ENCODE measurements at places on chromosomes 5 and 9. TPM values are rescaled to one million over a fixed set of nuclear protein-coding genes. Genes with fewer than 3 reads are reported as not detected.
A peak's percentile ranks its signal among the peaks of the same experiment; 100 is the strongest.

Gene PNPLA7
- 17.3 TPM for total RNA-seq

Gene PCDHGA8
- 7.2 TPM for total RNA-seq

Gene CD72
- 5.1 TPM for total RNA-seq

Gene ADAMTSL1
- total RNA-seq = 7.5 TPM

Gene SLC36A2
- total RNA-seq = not detected

Gene PTPN3
- total RNA-seq = 4.2 TPM

Gene SUSD3
- total RNA-seq = 1.3 TPM

Gene TRPM6
- 1.3 TPM for total RNA-seq

DNA sequence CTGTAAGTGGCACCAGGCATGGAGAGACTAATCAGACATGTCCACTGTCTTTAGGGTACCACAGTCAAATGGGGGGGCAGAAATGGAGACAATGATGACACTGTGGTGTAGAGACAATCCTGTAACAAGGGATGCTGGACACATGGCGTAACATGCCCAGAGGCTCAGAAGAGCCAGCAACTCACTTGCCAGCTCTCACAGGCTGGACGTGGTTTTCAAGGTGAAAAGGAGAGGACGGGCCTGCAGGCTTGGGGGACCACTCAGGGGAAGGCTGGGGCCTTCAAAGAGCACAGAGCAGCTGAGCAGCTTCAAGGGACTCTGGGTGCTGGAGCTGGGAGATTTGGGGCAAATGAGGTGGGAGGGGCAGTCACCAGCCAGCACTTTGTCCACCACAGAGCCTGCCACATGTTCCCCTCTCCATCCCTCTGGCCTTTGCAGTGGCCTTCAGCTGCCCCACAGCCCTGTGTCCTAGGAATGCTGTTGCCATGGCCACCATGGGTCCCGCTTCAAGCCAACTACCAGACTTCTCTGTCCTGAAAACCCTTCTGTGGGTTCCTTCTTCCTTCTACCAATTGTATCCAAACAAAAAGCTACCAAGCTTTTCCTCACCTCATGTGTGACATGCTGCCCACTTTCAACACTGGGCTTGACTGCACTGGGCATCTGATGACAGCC, 140.4 kb downstream of the GABBR2 start:
- no peak for DNase-seq
- no peaks in the 10 kb centered on the region for H3K36me3 ChIP-seq
- H3K27ac ChIP-seq = no peak overlapping the region
- H3K4me3 ChIP-seq = no peak overlapping the region
- no peaks in the 10 kb centered on the region for H3K27me3 ChIP-seq

DNA sequence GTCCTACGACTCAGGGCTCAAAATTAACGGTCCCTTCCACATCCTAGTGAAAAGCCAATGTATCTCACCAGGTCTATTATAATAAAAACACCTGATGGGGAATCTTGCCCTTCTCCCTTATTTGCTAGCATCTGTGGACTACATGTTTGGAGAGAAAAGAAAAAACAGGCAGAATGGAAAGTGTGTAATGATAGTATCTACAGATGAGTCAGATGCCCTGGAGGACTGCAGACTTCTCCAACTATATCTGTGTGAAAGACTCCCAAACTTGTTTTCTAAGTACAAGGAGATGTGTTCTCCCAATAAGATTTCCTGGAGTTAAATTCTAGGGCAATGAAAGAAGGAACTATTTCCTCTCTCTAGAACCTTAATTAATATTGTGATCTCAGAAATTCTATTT, 66.0 kb downstream of the FOXB2 start:
- H3K27me3 ChIP-seq = no peaks in the 10 kb centered on the region
- H3K4me1 ChIP-seq = no peaks in the 10 kb centered on the region
- H3K36me3 ChIP-seq = no peaks in the 10 kb centered on the region

- no peaks in the 10 kb centered on the region for H3K4me1 ChIP-seq
- H3K36me3 ChIP-seq = no peaks in the 10 kb centered on the region
- H3K27me3 ChIP-seq = no peaks in the 10 kb centered on the region
Measured at GRCh38 chr5:68141494-68141893, 74.1 kb upstream of the PIK3R1 start.

DNA sequence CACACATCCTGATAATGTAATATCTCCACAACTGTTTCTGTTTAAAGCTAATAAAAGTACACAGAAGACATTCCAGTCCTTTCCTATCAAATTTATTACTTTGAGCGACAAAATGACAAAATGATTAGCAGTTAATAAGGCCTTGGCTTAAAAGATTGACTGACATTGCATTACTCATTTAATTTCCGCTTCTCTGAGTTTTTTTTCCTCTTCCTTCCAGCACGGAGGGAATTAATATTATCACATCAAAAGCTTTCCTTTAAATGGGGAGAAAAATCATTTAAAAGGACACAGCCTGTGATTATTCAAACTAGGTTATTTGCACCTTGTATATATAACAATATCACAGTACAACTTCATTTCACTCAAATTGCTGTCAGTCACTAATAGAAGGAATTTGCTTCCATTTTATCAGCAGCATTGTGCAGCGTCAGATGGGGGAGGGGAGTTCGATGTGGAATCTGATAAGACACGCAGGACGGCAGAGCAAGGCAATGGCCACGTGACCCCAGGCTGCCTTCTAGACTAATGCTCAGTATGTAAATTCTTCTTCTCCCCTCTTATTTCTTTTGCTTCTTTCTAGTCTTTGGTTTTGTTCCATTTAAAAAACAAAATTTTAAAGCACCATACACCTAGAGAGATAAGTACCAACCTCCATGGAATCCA, 400.5 kb downstream of the IRX1 start:
- no peaks in the 10 kb centered on the region for H3K36me3 ChIP-seq
- no peaks in the 10 kb centered on the region for H3K27me3 ChIP-seq
- H3K27ac ChIP-seq = no peak overlapping the region
- H3K4me3 ChIP-seq = no peak overlapping the region

DNA sequence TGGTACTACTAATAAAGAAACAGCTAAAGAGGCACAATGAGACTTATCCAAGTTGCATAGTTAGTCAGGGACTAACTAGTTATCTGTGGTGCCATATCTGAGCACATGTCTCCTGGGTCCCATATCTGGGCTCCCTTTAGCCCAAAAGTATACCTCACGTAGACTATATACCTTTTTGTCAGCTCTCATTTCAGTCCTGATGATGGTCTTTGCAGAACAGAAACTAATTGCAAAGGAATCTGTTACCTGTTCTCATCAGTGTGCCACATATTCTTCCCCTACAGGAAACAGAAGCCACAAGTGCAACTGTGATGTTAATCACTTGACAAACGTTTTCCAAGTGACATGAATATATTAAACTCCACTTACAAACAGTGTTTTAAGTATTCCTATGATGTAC, 395.2 kb downstream of the KIAA0825 start:
- H3K4me3 ChIP-seq = no peak overlapping the region
- DNase-seq = no peak
- no peak overlapping the region for H3K27ac ChIP-seq
- H3K4me1 ChIP-seq = no peaks in the 10 kb centered on the region
- no peaks in the 10 kb centered on the region for H3K36me3 ChIP-seq
- no peaks in the 10 kb centered on the region for H3K27me3 ChIP-seq

DNA sequence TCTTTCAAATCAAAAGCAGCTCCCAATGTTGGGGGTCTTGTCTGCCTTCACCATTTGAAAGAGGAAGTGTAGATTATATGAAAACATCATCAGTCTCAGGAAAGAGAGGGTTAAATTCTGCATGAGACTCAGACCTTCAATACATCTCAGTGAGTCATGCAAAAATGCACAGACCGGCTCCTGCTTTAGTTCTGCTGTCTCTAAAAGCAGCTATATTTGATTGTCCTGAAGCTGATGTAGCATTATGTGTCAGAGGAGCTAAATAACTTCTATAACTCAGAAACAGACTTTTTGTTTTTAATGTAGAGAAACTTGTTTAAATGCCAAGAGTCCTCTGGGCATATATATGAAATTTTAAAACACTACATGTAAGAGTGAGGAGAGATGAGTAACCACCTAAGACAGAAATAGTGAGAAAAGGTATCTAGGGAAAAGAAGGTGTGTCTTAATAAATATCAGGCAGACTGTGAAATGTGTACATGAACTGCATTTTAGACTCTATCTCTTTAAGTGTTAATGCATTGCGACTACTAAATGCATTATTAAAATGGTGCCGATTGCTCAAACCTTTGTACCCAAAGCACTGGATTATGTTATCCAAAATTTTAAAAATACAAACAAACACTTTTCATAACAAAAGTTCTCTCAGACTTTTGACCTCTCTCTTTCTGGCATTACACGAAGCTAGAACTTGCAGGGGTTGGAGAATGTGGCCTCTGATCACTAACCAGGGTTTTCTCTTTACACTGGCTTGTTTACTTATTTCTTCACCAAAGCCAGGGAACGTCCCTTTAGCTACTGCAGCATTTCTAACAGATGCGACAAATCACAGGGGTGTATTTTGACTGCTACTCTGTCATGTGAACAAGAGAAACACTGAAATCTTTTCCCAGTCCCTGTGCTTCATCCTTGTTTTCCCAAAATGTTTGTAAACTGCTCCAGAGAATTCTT, 302.3 kb downstream of the ARL15 start:
- no peak overlapping the region for H3K27ac ChIP-seq
- H3K36me3 ChIP-seq = no peaks in the 10 kb centered on the region
- no peak overlapping the region for H3K4me3 ChIP-seq
- H3K4me1 ChIP-seq = no peaks in the 10 kb centered on the region
- H3K27me3 ChIP-seq = no peaks in the 10 kb centered on the region

DNA sequence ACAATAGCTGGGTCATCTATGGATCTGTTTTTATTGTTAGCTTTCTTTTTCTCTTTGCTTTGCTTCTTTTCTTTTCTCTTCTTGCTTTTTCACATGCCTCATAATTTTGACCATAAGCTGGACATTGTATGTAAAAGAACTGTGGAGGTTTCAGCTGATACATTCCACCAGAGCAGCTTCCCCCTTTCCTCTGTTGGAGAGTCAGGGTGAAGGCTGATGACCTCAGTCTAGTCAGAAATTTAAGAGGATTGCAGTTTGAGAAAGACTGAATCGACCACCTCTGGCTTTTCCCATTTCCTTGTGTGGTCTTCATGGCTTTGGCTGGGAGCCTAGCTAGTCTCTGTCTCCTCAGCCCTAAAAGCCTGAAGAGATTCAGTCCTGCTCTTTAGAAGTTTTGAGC, 42.0 kb downstream of the KCNIP1 start:
- no peak for DNase-seq
- H3K27ac ChIP-seq = no peak overlapping the region
- H3K27me3 ChIP-seq = no peaks in the 10 kb centered on the region
- H3K4me1 ChIP-seq = no peaks in the 10 kb centered on the region
- H3K4me3 ChIP-seq = no peak overlapping the region
- H3K36me3 ChIP-seq = no peaks in the 10 kb centered on the region

- DNase-seq = no peak
- H3K4me1 ChIP-seq = no peaks in the 10 kb centered on the region
- H3K27ac ChIP-seq = no peak overlapping the region
- H3K36me3 ChIP-seq = no peaks in the 10 kb centered on the region
Measured at GRCh38 chr5:152599096-152599495, 194.0 kb upstream of the NMUR2 start.

GRCh38 chr9:117046666-117047327, 359.7 kb downstream of the TRIM32 start:
- H3K27ac ChIP-seq = no peak overlapping the region
- no peaks in the 10 kb centered on the region for H3K27me3 ChIP-seq
- no peak overlapping the region for H3K4me3 ChIP-seq

DNA sequence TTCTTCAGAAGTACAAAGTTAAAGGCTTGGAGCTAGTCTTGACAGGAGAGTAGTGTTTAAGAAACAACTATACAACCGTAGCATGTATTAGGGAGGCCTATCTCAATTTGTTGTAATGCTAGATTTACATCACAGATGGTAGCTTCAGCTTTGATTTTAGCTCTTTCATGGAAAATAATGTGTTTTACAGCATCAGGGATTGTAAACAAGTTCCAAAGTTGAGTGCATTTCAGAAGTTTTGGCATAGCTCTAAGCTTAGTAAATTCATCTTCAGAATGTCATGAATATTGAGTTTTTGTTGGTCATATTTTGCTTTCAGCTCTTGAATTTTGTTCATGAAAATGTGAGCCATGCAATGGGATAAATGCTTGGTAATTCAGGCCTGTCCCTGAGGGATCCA, 30.7 kb downstream of the SLC44A1 start:
- no peak overlapping the region for H3K27ac ChIP-seq
- peaks cover 3% of the 10 kb centered on the region for H3K4me1 ChIP-seq
- DNase-seq = no peak

DNA sequence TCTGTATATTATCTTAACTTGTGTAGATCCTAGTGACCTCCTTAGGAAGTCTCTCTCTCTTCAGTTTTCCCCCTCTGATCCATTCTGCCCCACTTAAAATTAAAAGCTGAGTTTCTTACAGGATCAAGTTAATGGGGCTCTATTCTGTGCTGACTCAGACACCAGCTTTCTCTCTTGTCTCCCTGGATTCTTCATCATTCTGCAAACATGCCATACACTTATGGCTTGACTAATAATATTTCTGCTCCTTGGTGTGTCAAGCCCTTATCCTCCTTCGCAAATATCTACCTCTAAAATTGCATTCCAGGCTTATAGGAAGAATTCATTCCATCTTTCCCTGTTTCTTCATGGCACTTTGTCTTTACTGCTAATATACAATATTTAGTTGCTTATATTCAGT, 18.1 kb downstream of the LRRC70 start:
- no peak overlapping the region for H3K4me3 ChIP-seq
- no peaks in the 10 kb centered on the region for H3K27me3 ChIP-seq
- H3K27ac ChIP-seq = no peak overlapping the region

- H3K36me3 ChIP-seq = no peaks in the 10 kb centered on the region
- H3K4me3 ChIP-seq = peak overlapping the region; percentile 36
- H3K4me1 ChIP-seq = no peaks in the 10 kb centered on the region
- H3K27ac ChIP-seq = peak overlapping the region; percentile 74
Measured at GRCh38 chr9:92406477-92406876, 2.1 kb upstream of the OGN start.

GRCh38 chr5:82031220-82032119, 59.6 kb downstream of the ATG10 start:
- H3K27me3 ChIP-seq = no peaks in the 10 kb centered on the region
- peak overlapping the region; percentile 43 for H3K27ac ChIP-seq
- no peaks in the 10 kb centered on the region for H3K4me1 ChIP-seq
- H3K36me3 ChIP-seq = no peaks in the 10 kb centered on the region
- no peak overlapping the region for H3K4me3 ChIP-seq

DNA sequence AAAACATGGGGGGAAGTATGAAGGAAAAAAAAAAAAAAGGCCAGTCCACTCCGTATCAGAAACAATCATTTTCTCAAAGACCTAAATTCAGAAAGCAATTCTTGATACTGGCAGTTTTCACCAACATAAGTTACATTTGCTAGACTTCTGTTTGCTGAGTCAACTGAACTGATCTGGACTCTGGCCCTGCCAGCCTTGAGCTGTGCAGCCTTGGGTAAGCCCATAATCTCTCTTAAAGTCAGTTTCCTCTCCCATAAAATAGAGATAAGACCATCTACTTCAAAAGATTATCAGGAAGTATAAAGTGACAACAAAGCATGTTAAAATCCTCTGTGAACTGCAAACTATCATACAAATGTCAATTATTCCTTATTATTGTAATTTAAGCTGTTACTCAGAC, 106.8 kb downstream of the MAPKAP1 start:
- H3K36me3 ChIP-seq = no peaks in the 10 kb centered on the region
- DNase-seq = no peak
- H3K4me1 ChIP-seq = no peaks in the 10 kb centered on the region
- no peak overlapping the region for H3K27ac ChIP-seq
- no peaks in the 10 kb centered on the region for H3K27me3 ChIP-seq

- DNase-seq = no peak
- no peaks in the 10 kb centered on the region for H3K4me1 ChIP-seq
- no peaks in the 10 kb centered on the region for H3K36me3 ChIP-seq
- H3K4me3 ChIP-seq = no peak overlapping the region
- H3K27me3 ChIP-seq = no peaks in the 10 kb centered on the region
Measured at GRCh38 chr5:167552356-167552755, 739.1 kb upstream of the WWC1 start.

- H3K4me1 ChIP-seq = peaks cover 7% of the 10 kb centered on the region
- H3K36me3 ChIP-seq = no peaks in the 10 kb centered on the region
- DNase-seq = no peak
- H3K27ac ChIP-seq = no peak overlapping the region
- H3K27me3 ChIP-seq = peaks cover 4% of the 10 kb centered on the region
- peak overlapping the region; percentile 69 for H3K4me3 ChIP-seq
Measured at GRCh38 chr9:1048231-1048619, 1.9 kb upstream of the DMRT2 start.
